NCI-H1417 treated with DMSO at 0.1 percent for 48 hours (cell line): ENCODE measurements at places on chromosomes 3 and 15.
A peak's percentile ranks its signal among the peaks of the same experiment; 100 is the strongest.

DNA sequence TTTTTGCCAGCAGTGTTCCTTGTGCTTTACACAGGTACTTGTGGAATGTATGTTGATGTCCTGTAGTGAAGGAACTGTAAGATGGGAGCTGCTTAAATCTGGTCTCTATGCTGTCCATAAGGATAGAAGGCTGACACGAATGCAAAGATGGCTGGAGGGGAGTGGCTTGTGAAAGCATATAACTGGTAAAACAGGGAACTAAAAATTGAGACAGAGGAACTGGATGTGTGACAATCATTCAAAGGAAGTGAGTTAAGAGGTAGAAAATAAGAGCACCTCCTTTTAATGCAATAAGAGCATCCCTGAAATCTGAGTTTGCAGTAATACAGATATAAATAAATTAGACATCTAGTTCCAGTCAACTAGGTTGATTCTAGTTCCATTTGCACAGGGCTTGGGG is 35.2 kb downstream of the RNF13 start:
- no peak for DNase-seq

DNA sequence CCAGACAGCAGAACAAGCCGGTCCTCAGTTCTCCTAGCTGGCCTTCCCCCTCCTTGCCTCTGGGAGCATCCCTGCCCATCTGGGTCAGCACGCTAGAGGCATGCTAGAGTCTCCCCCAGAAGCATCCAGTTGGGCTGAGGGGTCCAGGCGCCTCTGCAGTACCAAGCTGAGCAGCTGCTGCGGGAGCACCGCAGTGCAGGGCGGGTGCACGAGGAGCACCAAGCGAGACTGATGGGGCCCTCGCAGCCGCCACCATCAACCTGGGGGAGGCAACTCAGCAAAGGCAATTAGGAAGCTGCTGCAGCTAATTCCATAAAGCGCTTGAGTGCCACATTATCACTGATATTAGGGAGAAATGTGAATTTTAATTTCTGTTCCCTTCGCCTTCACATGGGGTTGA is 12.4 kb downstream of the CACNA2D3 start:
- DNase-seq: no peak

- no peak for DNase-seq
Observed at GRCh38 chr3:89116476-89116875, 9.1 kb downstream of the EPHA3 start.

GRCh38 chr3:48516571-48516970 is 12.6 kb upstream of the SHISA5 start:
- DNase-seq: no peak

DNA sequence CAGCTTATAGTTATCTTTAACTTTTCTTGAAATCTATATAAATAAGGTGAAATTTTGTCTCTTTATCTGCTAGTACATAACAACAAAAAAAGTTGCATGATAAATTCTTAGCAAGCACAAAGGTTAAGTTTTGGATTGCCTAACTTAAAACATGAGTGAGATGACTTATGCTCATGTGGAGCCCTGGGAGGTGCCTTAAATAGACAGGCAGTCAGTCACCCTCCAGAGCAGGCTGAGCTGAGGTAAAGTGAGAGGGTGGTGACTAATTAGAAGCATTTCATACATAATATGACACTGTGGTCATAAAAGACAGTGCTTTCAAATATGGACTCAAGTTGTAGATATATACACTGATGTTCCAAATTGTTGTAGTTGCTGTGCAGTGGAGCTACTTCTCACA is 14.6 kb upstream of the MME start:
- DNase-seq: no peak

DNA sequence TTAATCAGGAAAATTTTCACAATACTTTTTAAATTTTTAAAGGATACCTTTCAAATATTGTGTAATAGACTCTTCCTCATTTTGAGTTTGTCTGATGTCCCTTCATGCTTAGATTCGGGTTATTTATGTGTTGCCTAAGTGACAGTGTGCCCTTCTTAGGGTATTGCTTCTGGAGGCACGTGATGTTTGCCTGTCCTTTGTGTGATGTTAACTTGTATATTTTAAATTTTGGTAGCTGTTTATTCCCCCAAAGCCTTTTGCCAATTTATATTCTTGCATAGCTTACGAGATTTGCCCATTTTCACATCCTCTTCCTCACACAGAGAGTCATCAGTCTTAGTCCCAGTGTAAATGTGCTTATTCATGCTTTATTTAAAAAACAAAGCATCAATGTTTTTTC is 433.1 kb downstream of the EPHB1 start:
- no peak for DNase-seq

DNA sequence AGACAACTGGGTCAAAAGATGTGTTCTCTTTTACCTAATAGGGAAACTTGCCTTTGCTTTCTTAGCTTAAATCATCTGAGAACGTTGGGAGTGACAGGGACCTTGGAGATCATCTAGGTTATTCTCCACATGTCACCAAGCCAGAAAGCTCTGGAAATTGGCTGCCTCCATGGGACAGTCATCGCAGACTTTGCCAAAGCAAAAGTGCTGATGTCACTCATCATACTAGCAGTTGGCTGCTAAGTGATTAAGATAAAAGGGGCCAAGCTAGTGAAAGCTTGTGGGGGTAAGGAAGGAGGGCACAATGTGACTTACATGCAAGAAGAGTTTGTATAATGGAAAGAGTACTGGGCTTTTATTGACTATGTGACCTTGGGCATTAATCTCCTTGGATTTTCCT is 198.0 kb upstream of the PFN2 start:
- no peak for DNase-seq

GRCh38 chr3:160707187-160707794 is 30.3 kb downstream of the ARL14 start:
- peak; percentile 62 for DNase-seq

GRCh38 chr3:70053293-70053692 is 53.8 kb downstream of the SAMMSON start:
- DNase-seq: no peak

GRCh38 chr3:11705049-11705448 is 61.3 kb upstream of the VGLL4 start:
- DNase-seq: no peak

DNA sequence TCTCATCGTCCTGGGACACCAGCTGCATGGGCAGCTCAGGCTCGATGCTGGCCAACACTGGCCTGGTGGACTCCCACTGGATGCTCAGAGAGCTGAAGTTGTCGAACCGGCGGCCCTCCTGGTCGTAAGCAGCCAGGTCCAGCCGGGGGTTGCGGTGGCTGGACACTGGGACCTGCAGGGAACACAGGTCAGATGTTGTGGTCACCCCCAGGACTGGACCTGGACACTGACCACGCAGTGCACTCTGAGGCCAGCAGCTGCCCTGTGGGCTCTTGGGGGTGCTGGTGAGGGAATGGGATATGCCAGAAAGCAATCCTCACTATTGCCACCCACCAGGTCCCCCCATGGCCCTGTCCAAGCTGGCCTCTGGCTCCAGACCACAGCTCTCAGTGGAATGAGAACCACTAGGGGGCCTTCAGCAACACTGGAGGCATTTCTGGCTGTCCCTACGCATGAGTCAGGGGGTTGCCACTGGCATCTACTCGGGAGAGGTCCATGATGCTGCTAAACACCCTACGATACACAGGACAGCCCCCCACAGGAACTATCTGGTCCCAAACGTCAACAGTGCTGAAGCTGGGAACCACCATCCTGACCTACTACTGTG is 66.1 kb downstream of the NUP210 start:
- no peak for DNase-seq

DNA sequence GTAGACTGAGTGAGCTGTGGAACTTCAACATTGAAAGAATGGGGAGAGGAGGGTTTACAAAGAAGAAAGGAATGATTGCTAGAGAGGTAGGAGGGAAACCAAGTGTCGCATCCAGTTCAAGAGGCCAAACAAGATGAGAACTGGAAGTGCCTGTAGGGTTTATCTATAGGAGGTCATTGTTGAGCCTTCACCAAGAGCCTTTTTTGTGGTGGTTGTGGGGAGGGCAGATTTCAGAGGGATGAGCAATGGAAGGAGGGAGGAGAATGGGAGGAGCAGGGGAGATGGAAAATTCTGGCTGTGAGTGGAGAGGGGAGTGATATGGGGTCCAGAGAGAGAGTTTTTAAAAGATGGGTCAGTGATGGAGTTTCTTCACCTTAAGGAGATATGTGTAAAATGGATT is 8.5 kb downstream of the PDIA5 start:
- no peak for DNase-seq

DNA sequence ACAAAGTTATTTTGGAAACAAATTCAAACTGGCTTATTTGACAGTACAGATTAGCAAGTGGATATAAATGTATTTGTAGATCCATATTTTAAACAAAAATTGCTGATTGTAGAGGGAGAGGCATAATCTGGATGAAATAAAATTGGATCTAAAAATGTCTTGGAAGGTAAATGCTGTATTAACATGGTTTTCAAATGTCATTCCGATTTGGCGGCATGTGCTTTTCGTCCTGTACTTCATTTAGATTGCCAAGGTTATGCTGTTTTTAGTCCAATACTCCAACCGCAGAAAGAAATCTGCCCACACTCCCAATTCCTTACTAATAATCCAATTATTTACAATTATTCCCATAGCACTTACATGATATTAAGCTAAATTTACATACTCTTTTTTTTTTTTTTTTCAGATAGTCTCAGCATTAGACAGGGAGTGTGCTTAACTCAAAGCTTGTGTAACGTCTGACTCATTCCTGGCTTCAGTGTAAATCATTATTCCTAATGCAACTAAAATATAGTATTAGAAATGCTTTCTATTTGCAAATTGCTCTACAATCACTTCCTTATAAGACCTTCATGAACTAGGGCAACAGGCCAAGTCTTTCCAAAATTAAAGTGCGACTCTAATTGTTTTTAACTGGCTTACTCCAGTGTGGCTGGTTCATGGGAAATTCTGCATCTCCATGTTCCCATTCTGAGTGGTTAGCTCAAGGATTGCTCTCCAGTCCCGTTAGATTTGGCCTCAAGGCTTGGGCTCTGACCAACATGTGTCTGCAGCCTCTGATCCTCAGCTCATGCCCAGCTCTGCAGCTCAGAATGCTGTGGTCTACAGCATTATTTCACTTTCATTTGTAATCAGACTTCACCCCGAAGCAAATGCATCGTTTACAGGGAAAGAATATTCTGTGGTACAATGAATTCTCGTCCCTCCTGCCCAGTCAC is 103.9 kb downstream of the FBN1 start:
- DNase-seq: no peak

DNA sequence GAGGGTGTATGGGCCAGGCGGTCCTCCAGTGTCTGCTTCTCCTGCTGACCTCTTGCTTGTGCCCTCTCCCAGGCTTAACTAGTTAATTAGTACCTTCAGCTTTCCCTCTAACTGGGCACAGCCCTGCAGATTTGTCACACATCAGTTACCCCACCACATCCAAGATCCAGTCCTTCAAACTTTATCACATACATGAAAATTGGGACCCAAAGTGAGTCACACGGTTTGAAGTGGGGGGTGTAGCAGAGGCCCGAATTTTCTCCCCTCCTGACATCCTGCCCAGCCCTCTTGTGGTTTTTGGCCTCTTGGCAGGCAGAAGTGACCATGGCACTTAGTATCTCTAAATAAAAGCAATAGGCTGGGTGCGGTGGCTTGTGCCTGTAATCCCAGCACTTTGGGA is 3.9 kb downstream of the MAPKAPK3 start:
- no peak for DNase-seq

GRCh38 chr3:80233576-80233975 is 465.8 kb upstream of the ROBO1 start:
- DNase-seq: no peak

- no peak for DNase-seq
Observed at GRCh38 chr3:51637144-51637940, 33.7 kb upstream of the TEX264 start.

- DNase-seq: no peak
Observed at GRCh38 chr15:22956978-22957260, 23.2 kb downstream of the CYFIP1 start.

DNA sequence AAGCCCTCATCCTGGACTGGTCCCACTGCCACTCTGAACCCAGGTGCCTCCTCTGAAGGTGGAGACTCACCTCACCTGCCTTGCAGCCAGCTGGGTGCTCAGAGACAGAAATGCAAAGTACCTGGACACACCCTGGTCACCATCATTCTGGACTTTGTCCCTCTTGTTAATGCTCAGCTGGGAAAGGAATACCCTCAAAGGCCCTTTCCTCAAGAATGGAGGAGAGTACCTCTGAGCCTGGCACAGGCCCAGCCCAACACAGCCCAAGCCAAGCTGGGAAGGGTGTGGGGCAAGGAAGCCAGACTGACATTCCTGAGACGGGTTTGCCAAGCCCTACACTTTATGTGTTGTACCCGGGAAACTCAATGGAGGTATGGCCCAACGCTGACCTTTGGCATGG is 983 bp upstream of the ALAS1 start:
- no peak for DNase-seq

DNA sequence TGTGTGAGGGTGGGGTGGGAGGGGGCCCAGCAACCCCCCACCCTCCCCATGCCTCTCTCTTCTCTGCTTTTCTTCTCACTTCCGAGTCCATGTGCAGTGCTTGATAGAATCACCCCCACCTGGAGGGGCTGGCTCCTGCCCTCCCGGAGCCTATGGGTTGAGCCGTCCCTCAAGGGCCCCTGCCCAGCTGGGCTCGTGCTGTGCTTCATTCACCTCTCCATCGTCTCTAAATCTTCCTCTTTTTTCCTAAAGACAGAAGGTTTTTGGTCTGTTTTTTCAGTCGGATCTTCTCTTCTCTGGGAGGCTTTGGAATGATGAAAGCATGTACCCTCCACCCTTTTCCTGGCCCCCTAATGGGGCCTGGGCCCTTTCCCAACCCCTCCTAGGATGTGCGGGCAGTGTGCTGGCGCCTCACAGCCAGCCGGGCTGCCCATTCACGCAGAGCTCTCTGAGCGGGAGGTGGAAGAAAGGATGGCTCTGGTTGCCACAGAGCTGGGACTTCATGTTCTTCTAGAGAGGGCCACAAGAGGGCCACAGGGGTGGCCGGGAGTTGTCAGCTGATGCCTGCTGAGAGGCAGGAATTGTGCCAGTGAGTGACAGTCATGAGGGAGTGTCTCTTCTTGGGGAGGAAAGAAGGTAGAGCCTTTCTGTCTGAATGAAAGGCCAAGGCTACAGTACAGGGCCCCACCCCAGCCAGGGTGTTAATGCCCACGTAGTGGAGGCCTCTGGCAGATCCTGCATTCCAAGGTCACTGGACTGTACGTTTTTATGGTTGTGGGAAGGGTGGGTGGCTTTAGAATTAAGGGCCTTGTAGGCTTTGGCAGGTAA is 8.1 kb downstream of the FAM131A start:
- no peak for DNase-seq

DNA sequence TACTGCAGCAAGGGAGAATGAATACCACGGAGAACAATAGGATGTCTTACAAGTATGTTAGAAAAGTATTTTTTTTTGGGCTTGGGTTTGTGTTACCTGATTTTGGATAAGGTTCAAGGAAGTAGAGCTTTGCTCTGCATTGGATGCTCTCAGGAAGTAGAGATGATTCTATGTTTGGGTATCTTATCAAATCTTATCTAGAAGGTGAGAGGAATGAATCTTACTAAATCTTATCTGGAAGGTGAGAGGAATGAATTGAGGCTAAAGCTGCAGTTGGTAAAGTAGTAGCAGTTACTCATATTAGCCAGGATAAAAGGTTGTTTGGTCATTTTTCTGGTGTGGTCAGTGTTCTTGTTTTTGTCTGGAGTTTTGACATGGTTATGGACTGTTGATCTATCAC is 17.4 kb downstream of the TFG start:
- DNase-seq: no peak

GRCh38 chr3:136752422-136753325 is 496 bp upstream of the STAG1 start:
- DNase-seq: peak; percentile 87
